ENCODE measurements at places on chromosomes 1 and 21.

- no peak for DNase-seq
Measured at GRCh38 chr1:91900562-91900961, 14.6 kb upstream of the TGFBR3 start.

DNA sequence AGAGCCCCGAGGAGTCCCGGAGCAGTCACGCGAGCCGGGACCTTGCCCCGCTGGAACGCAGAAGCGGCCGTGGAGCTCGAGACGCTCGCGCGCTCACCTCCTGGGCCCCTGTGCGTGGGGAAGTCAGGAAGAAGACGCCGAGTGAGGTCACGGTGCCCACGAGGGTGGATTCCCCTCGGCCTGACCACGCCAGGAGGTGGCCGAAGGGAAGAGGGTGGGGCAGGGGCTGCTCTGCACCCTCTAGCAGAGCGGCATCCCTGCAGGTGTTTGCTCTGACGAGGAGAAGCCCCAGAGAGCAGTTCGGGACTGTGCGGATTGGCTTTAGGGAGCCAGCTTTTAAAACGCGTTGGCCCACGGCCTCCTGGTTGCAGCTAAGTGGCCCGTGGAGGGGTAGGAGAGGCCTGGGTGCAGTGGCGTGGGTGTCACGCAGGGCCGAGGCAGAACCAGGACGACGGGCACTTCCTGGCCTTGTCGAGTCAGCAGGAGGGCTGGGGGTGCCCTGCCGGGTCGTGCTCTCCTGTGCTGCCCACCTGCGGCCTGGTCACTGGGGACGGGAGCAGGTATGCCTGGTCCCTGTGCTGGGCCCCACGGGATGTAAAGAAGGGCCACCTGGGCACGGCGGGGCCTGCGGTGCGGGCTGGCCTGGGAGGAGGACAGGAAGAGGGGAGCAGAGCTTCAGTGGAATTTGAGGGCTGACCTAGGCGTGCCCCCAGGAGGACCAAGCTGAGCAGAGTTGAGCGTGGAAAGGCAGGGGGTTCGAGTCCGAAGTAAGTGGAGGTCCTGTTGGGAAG, 1.0 kb downstream of the PDXK start:
- peak; percentile 22 for DNase-seq

- no peak for DNase-seq
Measured at GRCh38 chr1:190679454-190679853, 201.8 kb upstream of the BRINP3 start.

GRCh38 chr1:40599926-40600325, 65.6 kb downstream of the RIMS3 start:
- no peak for DNase-seq

DNA sequence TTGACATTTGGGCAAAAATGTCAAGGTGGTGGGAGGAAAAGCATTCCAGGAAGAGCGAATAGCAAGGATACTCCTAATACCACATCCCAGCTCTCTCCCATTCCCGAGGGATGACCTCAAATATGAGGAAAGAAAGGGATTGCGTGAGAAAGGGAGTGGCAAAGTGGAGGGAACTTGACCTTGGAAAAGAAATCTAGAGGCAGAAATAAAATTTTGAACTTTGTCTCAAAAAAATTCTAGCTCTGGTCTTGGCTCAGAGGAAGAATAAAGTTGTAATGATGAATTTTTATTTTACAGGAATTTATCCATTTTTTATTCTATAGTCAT, 127.8 kb downstream of the TBX19 start:
- DNase-seq = no peak

GRCh38 chr1:1357871-1358432, 403 bp downstream of the MXRA8 start:
- DNase-seq = no peak
